ENCODE measurements at places on chromosomes 13 and 19.

DNA sequence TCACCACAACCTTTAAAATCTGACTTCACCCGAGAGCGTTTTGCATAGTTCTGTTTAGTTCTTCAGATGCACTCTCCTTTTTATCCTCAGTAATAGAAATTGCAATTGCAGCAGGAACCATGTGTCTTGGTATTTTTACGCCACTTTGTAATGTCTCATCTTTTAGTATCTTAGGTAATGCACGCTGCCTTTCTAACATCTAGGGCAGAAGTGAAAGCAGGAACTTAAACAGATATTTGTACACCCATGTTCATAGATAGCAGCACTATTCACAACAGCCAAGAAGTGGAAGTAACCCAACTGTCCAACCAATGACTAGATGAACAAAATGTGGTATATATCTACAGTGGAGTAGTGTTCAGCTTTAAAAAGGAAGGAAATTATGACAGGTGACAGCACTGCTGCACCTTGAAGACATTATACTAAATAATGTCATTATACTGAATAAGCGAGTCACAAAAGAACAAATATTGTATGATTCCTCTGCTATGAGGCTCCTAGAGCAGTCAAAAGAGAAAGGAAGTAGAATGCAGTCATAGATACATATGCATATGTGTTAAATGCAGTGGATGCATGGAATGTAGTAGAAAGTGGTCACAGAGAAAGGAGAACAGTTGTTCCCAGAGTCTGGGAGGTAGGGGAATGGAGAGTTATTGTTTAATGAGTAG lies 105.9 kb upstream of the GJB6 start:
- DNase-seq = no peak

GRCh38 chr13:23620613-23621315 lies 50.6 kb downstream of the TNFRSF19 start:
- no peak for DNase-seq

GRCh38 chr13:72851678-72852014 lies 69.7 kb downstream of the PIBF1 start:
- no peak for DNase-seq

- DNase-seq = no peak
These were observed 376.4 kb downstream of the GPC6 start for GRCh38 chr13:93603043-93603442.

- no peak for DNase-seq
These were observed 5.9 kb downstream of the ARHGEF1 start for GRCh38 chr19:41888926-41889325.

GRCh38 chr19:4449022-4449638 lies 8.5 kb downstream of the UBXN6 start:
- DNase-seq = no peak

- no peak for DNase-seq
These were observed at the start of gene ETHE1 for GRCh38 chr19:43526884-43527859. Gene ETHE1, minus strand, starts transcription at chr19:43527201. Its CDS starts 24 bp downstream, at chr19:43527177.

DNA sequence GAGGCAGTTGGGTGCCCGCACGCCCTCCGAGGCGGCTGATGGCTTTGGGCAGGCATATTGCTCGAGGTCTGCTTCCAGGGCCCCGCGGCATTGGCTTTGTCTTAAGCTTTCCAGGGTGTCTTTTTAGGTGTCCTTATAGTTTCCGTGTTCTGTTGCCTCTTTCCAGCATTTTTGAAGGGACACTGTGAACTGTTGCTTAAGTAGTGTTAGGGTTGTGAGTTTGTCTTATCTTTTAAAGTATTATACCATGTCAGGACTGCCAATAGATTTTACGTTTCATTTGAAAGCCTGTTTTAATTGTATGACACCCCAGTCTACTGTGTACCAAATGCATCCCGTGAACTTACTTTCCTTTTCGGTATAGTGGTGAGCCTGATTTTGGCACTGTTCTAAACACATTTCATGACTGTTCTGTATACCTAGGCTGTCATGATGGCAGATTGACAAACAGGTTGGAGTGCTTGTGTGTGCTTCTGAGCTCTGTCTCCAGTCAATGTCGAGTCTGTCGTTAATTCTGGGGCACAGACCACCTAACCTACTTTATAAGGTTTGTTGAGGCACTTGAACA lies 656 bp downstream of the PCCA start:
- no peak for DNase-seq

DNA sequence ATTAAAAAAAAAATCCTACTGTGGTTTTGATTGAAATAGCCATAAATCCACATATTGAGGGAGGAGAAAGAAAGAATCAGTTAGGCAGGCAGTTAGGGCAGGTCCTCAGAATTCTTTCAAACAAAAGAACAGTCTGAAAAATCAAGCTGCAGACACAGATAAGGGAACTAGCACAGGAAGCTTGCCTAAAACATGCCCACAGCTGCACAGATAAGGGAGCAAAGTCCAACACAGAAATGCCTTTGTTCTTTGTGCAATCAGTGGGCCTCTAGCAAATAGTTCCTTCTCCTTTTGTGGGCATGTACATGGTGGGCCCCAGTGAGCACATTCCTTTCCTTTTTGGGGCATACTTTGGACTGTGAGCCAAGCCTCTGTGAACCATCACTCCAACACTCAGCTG lies 42.7 kb downstream of the UTP14C start:
- no peak for DNase-seq

DNA sequence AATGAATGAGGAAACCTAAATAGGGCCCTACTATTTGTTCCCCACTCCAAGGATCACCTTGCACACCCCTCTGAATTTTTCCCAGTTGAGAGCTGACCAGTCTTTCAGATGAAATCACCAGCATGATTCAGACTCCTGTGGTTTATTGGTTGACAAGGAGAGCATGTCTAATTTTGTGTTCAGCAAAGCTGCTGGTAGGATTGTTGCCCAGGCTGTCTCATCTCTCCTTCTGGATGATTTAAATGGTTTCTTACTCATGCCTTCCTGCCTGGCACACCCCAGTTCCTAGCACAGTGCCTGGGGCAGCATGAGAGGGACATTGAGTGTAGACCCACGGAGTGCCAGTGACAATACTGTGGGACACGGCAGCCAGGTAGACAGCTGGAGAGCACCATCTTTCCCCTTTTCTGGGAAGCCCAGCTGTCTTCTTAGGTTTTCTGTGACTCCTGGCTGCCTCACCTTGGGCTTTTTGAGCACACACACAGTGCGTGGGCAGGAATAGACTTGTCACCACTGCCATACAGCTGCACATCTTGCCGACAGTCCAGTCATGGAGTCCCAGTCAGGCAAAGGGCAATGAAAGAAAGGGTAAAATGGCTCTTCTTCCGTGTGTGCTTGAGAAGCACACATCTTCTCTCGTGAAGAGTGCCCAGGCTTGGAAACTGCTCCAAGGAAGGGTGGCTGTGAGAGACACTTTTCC lies 12.3 kb downstream of the FGF9 start:
- DNase-seq = no peak

GRCh38 chr19:5124111-5124855 lies 155.4 kb downstream of the KDM4B start:
- DNase-seq = no peak

DNA sequence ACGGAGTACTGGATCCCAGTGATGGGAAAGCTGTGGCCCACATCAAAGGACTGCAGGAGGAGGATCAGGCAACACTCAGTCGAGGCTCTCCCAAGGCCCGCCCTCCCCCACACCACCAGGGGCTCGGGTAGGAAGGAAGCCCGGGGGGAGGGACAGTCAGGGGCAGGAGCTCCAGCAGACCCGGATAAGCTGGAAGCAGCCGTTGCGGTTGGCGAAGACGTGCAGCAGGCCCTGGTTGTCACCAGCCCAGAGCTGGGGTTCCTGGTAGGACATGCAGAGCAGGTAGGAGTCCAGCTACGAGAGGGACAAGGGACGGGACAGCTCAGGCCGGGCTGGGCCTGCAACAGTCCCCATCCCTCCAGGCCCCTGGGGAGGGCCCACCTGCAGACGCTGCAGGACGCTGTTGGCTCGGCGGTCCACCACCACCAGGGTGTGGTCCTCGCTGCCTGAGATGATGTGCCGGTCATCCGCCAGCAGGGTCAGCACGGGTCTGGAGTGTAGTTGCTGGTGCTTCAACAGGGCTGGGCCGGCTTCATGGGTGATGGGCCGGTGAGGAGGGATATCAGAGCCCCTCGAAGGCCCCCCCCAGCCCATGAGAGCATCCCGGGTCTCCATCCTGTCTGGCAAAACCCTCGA lies 1.9 kb downstream of the GNG14 start:
- no peak for DNase-seq

- no peak for DNase-seq
These were observed 34.6 kb downstream of the CRTC1 start for GRCh38 chr19:18718015-18718526.

GRCh38 chr19:18967358-18968146 lies 26.5 kb upstream of the HOMER3 start:
- DNase-seq = no peak

DNA sequence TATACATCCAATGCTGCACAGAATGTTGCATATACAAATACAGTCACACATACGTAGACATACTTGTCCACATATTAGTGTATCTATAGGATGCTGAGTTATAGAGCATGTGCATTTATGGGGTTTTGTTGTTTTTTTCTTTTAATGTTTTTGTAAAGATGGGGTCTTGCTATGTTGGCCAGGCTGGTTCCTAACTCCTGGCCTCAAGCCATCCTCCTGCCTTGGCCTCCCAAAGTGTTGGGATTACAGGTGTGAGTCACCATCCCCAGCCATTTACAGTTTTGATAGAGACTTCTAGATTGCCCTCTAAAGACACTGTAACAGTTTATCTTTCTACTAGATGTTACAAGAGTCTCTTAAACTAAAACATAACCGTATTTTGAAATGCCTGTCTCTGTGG lies 14.3 kb downstream of the HNRNPUL1 start:
- DNase-seq = no peak

GRCh38 chr13:22696433-22696832 lies 484.3 kb upstream of the SGCG start:
- DNase-seq = no peak

DNA sequence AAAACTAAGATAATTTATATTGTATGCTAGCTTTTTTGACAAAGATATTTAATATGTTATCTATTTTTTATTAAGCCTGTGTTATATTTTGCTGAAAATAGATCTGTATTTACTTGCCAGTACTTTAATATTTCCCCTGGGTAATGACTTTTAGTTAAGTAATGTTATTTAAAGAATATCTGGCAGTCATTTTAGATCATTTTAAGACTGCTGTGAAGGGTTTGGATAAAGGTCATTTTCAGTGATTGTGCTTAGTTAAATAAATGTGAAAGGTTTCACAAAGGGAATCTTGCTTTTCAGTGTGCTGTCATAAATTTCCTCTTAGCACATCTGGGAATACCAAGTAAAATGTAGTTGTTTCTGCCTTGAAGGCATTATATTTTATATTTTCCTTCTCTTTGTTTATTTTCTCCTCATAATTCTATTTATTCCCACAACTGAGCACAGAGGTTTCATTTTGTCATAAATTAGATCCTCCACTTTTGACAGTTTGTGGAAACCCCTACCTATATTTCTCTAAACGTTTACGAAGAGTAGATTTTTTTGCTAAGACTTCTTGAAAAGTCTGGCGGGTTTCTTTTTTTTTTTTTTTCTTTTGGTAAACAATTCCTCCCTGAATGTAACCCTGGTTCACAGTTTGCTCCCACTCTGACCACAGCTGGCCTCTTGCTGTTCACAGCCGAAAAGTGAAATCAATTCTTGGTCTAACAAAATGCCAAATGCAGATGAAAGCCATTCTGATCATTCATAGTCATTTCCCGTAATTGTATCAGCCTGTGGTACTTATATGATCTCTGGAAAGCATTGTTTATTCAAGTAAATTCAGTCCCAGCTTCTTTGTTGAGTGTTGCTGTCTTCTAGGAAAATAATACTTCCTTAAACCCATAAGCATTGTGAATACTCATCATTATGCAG lies 87.8 kb downstream of the MAB21L1 start:
- no peak for DNase-seq

- no peak for DNase-seq
These were observed 265.3 kb upstream of the STARD13 start for GRCh38 chr13:33550885-33551284.

DNA sequence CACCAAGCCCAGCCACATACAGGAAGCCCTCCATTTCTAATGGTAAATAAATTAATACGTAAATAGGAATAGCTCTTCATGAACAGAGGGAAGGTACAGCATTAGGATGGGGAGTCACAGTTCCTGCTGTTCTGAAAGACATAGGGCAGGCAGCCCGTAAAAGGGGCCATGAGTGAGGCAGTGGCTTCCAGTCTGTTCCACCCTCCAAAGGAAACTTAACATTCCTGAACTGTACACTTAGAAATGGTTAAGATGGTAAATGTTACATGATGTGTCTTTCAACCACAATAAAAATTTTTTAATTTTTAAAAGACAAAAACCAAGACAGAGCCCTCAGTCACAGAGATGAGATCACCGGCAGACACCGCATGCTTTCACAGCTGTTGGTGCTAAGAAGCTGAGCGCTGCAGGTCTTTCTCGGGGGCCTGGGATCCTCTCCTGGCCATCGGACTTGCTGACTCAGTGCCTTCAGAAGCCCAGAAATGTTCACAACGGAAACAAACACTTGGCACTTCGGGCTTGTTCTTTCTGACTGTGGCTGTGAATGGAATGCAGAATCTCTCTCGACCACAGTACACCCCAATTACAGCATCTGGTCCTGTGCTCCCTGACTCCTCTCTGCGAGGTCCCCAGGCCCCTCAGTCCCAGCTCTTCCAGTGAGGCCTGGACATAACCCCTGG lies 36.4 kb downstream of the EPS15L1 start:
- DNase-seq = no peak
